ENCODE measurements at places on chromosomes 5 and 9.

- DNase-seq, result no peak
These were observed 30.7 kb upstream of the TENT2 start for GRCh38 chr5:79581535-79581934.

GRCh38 chr5:139733698-139734538 lies 61.7 kb upstream of the PSD2 start:
- no peak for DNase-seq

GRCh38 chr5:32584646-32585045 lies 711 bp upstream of the SUB1 start:
- DNase-seq, result no peak

DNA sequence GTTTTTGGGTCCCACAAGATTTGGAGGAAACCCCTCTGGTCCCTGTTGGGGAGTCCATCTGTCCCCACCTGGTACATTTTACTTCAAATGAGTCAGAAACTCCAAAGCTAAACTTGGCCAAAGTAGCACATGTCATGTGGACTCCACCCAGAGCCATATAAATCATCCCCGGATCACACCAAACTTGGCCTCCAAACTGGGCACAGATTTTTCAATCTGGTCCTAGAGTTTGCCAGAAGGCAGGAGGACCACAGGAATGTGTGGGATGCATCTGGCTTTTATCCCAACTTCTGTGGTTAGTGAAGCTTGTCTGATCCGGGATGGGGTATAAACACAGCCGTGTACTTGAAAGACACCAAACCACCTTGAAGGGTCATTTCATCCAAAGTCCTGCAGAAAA lies 66.3 kb downstream of the MAT2B start:
- no peak for DNase-seq

- no peak for DNase-seq
These were observed 472.9 kb downstream of the ARHGEF28 start for GRCh38 chr5:74098941-74099340.
